Stimulated activated CD4-positive, alpha-beta T cell treated with anti-CD3 and anti-CD28 coated beads, TNF-alpha, amount 100 ng/mL, for 1 hour (primary cell): ENCODE measurements at places on chromosomes 1 and 21.

DNA sequence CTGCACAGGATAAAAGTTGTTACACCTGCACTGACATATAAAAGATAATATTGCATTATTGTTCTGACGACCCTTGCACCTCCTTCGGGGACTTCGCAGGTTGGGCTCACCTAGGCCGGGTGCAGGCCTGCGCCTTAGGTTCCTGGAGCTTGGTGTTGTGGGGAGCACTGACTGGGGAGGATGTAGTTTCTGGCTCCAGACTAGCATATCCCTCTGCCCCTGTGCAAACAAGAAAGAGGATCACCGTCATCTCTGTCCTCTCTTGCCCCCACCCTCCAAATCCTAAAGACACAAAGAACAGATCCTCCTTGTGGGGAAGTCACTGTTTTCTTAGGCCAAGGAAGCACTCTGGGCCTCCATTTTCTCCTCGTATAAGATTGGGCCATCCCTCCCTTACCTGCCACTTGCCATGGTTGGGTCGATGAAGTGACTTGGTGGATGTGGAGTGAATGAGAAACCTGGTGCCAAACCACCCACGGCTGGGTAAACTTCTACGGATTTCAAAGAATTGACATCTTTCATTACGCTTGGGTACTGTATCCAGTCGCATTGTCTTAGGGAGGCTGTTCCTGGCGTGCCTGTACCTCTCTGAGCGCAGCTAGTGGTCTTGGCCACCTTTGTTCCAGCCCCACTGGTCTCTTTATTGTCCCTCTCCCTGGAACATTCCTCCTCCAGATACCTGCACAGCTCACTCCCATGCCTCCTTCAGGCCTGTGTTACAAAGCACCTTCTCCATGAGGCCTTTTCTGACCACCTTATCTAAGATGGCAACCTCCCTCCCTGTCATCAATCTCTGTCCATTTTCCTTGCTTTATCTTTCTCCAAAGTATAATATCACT is 34.4 kb upstream of the PKP1 start:
- DNase-seq, result no peak

DNA sequence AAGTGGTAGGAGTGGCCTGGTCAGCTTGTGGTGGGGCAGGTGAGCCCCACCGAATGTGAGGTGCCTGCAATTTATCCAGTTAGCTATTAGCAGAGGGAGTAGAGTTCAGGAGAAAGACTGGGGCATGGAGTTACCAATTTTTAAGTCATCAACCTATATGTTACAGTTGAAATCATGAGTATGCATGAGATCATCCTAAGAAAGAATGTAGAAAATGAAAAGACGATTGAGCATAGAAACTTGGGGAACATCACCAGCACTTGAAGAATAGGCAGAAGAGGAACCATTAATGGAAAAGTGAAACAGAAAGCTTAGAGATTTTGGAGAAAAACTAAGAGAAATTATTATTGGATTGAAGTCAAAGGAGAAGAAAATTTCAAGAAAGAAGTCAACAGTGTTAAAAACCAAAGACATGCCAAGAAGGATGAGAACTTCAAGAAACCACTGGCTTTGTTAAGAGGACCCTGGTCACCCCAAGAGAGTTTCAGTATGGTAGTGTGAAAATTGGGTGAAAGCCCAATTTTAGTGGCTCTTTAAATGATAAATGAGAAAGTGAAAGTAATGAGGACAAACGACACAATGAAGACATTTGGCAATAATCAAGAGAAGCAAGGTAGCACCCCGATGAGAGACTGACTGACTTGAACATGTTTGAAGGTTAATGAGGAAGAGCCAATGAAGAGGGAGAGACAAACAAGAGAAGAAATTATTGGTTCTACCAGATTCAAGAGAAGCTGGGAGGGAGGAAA is 36.7 kb downstream of the DNASE2B start:
- no peak for DNase-seq

- DNase-seq, result no peak
Measured at GRCh38 chr1:20143318-20143717, 4.2 kb downstream of the PLA2G2F start.

- DNase-seq, result no peak
Measured at GRCh38 chr1:224542783-224543440, 73.2 kb upstream of the CNIH3 start.

DNA sequence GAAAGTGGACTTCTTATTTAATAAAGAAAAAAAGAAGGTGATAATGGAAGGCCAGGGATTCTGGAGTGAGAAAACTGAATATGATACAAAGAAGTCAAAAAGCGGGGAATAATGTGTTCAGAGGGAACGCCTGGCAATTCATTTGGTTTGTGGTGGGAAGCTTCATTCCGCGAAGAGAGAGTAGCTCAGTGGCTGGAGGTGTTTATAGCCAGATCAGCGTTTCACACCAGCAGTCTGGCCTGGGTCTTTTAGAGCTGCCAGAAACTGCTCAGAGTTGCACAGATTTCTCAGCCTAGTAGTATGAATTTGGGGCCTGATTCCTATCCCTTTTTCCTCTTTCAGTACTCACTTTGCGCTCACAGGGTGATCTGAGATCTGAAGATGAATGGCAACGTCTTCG is 67.8 kb upstream of the IPO9 start:
- no peak for DNase-seq

DNA sequence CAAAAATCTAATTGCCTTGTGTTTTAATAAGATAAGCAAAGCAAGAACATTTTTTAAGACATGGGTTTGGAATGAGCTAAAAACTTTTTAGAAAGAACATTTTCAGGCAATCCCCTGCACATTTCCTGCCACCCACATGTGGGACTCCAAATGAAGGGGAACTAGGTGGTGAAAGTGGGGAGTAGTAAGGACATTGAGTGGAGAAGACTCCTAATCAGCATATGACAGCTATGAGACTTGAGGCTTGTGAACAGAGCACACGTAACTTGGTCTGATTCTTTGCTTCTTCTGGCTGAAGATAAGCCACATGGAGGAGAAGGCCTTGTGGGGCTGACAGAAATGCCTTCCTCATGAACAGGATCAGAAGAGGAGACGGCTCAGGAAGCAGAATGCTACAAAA is 50.3 kb downstream of the FCER1A start:
- DNase-seq, result no peak

DNA sequence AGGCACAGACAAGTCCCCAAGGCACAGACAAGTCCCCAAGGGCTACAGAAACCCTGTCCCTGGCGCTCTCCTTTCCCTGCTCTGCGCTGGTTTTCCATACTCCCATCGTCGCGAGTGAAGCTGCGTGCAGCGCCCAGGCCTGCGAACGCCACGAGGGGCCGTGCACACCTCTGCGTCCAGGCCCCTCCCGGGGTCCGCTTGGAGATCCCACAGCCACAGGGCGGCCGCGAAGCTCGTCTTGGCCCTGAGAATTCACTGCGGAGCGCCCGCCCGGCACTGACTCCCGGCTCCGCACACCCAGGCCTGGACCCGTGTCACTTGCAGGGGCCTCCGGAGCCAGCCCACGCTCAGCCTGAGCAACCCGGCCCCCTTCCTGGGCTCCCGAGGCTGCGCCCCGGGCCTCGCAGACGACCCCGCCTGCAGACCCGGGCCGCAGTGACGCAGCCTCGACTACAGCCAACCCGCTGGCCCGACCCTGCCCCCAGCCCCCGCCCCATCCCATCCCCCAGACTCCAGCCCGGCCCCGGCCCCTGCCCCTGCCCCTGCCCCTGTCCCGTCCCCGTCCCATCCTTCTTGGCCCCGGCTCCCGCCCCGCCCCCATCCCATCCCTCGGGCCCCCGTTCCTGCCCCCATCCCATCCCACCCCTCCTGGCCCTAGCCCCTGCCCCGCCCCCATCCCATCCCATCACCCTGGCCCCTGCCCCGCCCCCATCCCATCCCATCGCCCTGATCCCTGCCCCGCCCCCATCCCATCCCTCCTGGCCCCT is 841 bp downstream of the POFUT2 start:
- DNase-seq, result no peak

- no peak for DNase-seq
Measured at GRCh38 chr1:223492044-223492443, 98.8 kb downstream of the CCDC185 start.

GRCh38 chr1:43121256-43121900 is 50.7 kb downstream of the EBNA1BP2 start:
- DNase-seq, result no peak

GRCh38 chr1:218804014-218804785 is 369.5 kb upstream of the LYPLAL1 start:
- no peak for DNase-seq

- DNase-seq, result no peak
Measured at GRCh38 chr1:8345621-8346415, 27.9 kb downstream of the SLC45A1 start.

GRCh38 chr1:59163268-59164092 is 133.4 kb upstream of the FGGY start:
- no peak for DNase-seq

DNA sequence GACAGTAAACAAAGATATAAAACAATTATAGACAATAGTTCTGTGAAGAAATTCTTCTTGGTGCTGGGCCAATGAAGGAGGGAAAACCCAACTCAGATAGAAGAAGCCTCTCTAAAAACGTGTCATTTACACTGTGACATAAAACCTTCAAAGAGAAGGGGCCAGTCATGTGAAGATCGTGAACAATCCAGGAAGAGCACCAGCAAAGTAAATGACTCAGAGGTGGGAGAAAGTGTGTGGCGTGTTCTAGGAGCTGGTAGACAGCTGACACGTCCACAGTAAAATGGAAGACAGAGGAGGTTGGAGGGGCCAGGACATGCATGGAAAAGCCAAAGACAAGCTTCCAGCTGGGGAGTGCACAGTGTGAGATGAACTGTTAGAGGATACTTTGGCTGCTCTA is 143.6 kb downstream of the VAV3 start:
- no peak for DNase-seq

- no peak for DNase-seq
Measured at GRCh38 chr1:227131193-227131592, 187.1 kb downstream of the CDC42BPA start.

DNA sequence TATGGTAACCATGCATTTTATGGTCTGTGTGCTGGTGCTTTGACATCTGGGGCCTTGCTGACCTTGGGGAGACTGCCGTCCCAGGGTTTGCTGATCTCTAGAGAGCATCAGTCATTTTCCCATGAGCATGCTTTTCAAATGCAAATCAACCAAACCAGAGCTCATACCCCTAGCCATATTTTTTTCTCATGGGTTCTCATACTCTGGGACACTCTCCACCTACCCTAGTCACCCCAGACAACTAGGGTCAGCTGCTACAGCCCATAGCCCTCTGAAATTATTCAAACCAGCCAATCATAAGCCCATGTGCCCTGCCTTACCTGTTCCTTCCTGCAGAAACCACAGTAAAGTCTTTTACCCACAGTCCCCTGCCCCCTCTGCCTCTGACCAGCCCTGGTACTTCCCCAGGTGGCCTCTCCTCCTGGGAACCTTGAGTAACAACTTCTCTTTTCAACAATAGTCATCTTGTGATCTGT is 132.0 kb downstream of the MAP3K21 start:
- no peak for DNase-seq

DNA sequence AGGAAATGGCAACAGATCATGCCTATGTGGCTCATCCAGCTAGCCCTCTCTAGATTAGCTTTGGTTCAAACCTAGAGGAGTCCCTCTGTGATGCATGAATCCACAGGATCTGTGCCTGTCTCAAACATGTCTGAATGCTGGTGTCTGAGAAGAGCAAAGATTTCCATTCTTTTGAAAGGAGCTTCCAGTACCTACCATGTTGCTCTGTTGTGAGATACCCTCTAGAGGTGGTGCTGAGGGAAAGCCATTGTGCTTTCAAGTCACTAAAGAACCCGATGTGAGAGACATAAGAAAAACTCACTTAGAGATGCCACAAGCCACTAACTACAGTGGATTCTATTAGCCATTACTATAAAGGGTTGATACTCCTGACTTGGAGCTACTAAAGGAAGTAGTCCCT is 103.6 kb downstream of the LRRC40 start:
- no peak for DNase-seq

- DNase-seq, result no peak
Measured at GRCh38 chr1:175630076-175630475, 113.3 kb downstream of the TNR start.

- no peak for DNase-seq
Measured at GRCh38 chr21:41884501-41885030, 5.4 kb upstream of the PRDM15 start.

DNA sequence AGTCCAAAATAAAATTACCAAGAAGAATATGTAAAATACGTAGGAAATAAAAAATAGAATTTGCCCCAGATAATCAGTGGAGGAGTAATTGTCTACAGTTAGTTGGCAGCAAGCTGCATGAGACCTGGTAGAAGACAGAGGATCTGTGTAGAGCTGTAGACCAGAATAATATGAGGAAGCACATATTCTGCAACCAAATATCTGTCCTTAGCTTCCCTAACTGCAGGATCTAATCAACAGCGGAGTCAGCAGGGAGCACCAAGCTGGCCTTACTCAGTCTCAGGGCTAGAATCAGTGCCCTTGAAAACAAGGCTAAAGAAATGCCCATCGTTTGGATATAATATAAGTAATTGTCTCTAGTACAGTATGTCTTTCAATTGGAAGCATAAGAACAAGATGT is 6.1 kb upstream of the GCSAML start:
- no peak for DNase-seq

GRCh38 chr1:176790786-176791185 is 327.8 kb downstream of the PAPPA2 start:
- no peak for DNase-seq
